ENCODE measurements at places on chromosomes 6 and 20. TPM values are rescaled to one million over a fixed set of nuclear protein-coding genes. Genes with fewer than 3 reads are reported as not detected.

DNA sequence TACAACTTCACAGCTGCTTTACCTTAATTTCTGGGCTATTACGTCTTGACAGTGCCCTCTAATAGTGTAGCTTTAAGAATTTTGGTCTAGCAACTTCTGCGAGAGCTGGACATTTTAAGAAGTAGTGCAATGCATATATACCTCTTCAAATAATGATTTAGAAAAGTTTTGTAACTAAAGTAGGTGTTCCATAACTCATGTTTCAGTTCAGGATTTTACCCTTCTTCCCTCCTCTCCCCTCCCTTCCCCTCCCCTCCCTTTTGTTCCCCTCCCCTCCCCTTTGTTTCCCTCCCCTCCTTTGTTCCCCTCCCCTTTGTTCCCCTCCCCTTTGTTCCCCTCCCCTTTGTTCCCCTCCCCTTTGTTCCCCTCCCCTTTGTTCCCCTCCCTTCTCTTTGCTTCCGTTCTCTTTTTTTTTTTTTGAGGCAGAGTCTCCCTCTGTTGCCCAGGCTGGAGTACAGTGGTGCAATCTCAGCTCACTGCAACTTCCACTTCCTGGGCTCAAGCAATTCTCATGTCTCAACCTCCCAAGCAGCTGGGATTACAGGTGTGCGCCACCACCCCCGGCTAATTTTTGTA lies 28.8 kb upstream of the TRAM2 start:
- no peaks in the 10 kb centered on the region for H3K36me3 ChIP-seq
- no peak overlapping the region for H3K4me3 ChIP-seq
- no peaks in the 10 kb centered on the region for H3K27me3 ChIP-seq
- DNase-seq: no peak
- H3K4me1 ChIP-seq: peaks cover 16% of the 10 kb centered on the region
- no peak overlapping the region for H3K27ac ChIP-seq

GRCh38 chr6:90356012-90356421 lies 59.4 kb upstream of the BACH2 start:
- no peak overlapping the region for H3K4me3 ChIP-seq
- H3K27me3 ChIP-seq: peaks cover 7% of the 10 kb centered on the region
- no peak overlapping the region for H3K27ac ChIP-seq
- H3K36me3 ChIP-seq: no peaks in the 10 kb centered on the region
- DNase-seq: no peak

DNA sequence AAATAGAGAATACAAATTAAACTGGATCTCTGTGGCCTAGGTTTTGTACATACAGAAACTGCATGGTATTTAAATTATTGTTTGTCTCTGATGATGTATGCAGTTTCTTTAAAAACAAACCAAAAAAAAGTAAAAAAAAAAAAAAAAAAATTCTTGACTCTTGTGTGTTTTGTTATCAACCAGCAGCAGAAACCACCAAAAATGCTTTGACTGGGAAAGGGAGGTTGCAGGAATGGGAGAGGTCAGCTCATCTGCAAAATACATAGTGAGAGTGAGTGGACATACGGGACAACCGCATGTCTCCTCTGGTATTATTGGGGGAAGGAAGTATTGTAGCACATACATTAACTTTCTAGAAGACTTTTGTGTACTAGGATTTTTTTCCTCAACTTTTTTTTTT lies 38.0 kb downstream of the TBC1D7 start:
- no peaks in the 10 kb centered on the region for H3K27me3 ChIP-seq
- no peaks in the 10 kb centered on the region for H3K4me1 ChIP-seq
- no peak overlapping the region for H3K27ac ChIP-seq
- peaks cover 19% of the 10 kb centered on the region for H3K36me3 ChIP-seq

DNA sequence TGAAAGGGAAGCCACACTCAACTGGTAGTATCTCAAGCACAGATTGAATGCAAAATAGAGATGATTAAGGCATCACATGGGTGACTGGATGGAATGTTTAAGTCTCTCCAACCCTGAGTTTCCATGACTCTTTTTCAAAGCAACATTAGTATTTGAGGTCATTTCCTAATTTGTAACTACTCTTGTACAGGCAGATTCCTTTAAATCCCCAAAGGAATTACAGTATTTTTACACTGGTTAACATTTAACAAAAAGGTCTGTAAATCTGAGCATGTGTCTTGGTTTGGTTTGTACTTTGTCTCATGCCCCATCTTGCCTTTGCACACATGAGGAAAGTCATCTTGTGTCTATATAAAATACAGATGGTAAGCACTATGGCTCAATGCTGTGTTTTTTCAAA lies 15.1 kb downstream of the RMND1 start:
- H3K36me3 ChIP-seq: peaks cover 7% of the 10 kb centered on the region
- DNase-seq: peak; percentile 48
- H3K27ac ChIP-seq: no peak overlapping the region
- H3K4me1 ChIP-seq: peaks cover 2% of the 10 kb centered on the region
- H3K27me3 ChIP-seq: no peaks in the 10 kb centered on the region
- no peak overlapping the region for H3K4me3 ChIP-seq

DNA sequence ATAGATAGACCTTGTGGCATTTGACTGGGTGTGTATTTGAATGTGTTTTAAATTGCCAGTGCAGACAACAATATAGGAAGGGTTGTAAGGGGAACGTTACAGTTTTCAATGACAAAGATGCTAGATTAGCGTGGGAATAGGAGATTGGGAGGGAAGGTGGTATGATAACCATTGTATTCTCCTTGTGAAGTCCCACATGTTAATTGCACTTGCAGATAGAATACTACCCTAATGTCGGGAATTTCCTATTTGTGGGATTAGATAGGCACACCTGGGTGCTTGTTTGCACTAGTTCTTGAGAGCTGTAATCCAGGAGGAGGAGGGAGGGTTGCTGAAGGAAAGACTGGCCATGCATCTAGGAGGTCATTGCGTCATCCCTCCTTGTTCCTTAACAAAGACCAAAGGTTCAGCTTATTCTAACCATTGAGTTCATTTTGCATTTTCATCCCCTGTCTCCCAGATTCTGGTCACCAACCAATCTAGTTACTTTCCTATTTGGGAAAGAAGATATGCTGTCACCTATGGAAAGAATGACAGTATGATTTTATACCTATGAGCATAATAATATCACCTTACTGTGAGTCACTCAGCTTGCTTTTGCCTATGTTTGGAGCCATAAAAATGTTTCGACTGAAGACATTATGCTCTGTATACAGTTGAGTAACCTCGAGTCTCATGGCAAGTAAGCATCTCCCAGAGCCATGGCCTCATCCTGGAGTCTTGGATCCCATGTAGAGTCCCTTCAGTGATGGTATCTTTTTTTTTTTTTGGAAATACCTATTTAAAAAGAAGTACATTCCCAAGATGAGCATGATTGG lies 201.5 kb downstream of the DTNBP1 start:
- no peak overlapping the region for H3K4me3 ChIP-seq
- H3K4me1 ChIP-seq: peaks cover 16% of the 10 kb centered on the region
- H3K27me3 ChIP-seq: no peaks in the 10 kb centered on the region
- peaks cover 3% of the 10 kb centered on the region for H3K36me3 ChIP-seq
- no peak for DNase-seq
- no peak overlapping the region for H3K27ac ChIP-seq

GRCh38 chr20:59178983-59179595 lies 15.5 kb downstream of the ZNF831 start:
- no peaks in the 10 kb centered on the region for H3K36me3 ChIP-seq
- H3K27ac ChIP-seq: no peak overlapping the region
- no peak for DNase-seq
- H3K4me3 ChIP-seq: no peak overlapping the region

GRCh38 chr6:142884214-142885035 lies 60.6 kb downstream of the HIVEP2 start:
- H3K4me1 ChIP-seq: peaks cover 9% of the 10 kb centered on the region
- H3K27me3 ChIP-seq: no peaks in the 10 kb centered on the region
- H3K36me3 ChIP-seq: no peaks in the 10 kb centered on the region
- H3K4me3 ChIP-seq: no peak overlapping the region
- peak overlapping the region; percentile 18 for H3K27ac ChIP-seq

GRCh38 chr6:32982702-32983492 lies 14.5 kb downstream of the BRD2 start:
- no peak for DNase-seq
- peaks cover 36% of the 10 kb centered on the region for H3K36me3 ChIP-seq
- no peak overlapping the region for H3K27ac ChIP-seq
- H3K4me3 ChIP-seq: no peak overlapping the region

GRCh38 chr6:141548966-141549365 lies 583.8 kb upstream of the GJE1 start:
- no peaks in the 10 kb centered on the region for H3K4me1 ChIP-seq
- no peak overlapping the region for H3K4me3 ChIP-seq
- H3K27me3 ChIP-seq: no peaks in the 10 kb centered on the region
- H3K27ac ChIP-seq: no peak overlapping the region
- no peak for DNase-seq

DNA sequence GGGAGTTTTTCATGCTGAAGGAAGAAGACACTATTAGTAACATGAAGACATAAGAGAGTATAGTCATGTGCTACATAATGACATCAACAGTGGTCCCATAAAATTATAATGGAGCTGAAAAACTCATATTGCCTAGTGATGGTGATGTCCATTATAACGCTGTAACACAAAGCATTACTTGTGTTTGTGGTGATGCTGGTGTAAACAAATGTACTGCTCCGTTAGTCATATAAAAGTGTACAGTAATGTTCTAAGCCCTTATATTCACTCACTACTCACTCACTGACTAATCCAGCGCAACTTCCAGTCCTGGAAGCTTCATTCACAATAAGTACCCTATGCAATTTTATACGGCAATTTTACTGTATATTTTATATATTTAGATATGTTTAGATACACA lies 26.8 kb upstream of the ASF1A start:
- H3K4me3 ChIP-seq: no peak overlapping the region
- peak; percentile 79 for DNase-seq
- no peaks in the 10 kb centered on the region for H3K4me1 ChIP-seq
- no peaks in the 10 kb centered on the region for H3K27me3 ChIP-seq
- H3K36me3 ChIP-seq: no peaks in the 10 kb centered on the region

DNA sequence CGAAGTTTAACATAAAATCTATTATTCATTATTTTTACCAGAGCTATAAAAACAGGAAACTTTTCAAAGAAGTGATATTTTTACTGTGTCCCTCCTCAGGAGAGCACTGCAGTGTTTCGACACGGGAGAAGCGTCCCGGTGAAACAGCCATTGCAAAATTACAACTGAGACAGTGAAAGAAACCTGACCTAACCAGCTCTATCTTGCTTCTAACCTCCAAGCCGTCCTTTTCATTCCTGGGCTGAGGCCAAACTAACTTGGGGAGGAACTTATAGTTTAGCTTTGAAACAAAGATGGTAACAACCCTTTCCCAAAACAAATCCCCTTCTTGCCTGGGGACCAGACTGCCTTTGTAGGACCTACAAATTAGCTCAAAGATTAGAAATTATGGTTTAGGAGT lies 79.2 kb downstream of the WDR27 start:
- H3K4me3 ChIP-seq: no peak overlapping the region
- DNase-seq: peak; percentile 23
- peaks cover 20% of the 10 kb centered on the region for H3K4me1 ChIP-seq
- no peaks in the 10 kb centered on the region for H3K27me3 ChIP-seq

DNA sequence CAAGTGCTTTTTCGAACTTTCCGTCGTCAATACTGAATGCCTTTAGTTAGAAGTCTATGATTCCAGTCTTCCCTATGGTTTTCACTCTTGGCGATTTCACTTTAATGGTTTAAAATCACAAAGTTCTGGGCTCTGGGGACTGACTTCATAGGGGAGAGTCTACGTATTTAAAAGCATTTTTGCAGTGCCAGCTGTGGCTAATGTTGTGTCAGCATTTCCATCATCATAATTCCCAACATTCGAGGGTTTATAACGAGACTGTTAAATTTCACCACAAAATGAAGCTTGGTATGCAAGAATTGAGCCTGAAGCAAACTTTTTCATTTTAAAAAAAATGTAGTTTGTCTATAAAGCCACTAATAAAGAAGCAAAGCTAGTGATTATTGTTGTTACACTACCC lies 242.7 kb downstream of the SOX4 start:
- no peaks in the 10 kb centered on the region for H3K36me3 ChIP-seq
- H3K27ac ChIP-seq: no peak overlapping the region
- DNase-seq: no peak
- peaks cover 5% of the 10 kb centered on the region for H3K4me1 ChIP-seq
- no peaks in the 10 kb centered on the region for H3K27me3 ChIP-seq
- H3K4me3 ChIP-seq: no peak overlapping the region

DNA sequence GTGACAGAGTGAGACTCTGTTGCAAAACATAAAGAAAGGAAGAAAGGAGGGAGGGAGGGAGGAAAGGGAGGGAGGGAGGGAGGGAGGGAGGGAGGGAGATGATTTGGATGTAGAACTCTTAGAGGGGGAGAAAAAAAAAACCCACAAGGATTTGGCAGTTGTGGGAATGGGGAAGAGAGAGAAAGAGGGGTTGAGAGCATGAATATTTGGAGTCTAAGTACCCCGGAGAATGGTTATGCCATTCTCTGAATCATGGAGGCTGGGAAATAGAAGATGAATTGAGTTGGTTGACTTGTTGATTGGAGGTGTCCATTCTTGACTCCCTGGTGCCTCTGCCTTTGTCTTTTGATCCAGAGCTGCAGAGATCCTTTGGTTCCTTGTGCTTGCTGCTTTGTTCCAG lies 35.7 kb downstream of the RALY start:
- H3K27me3 ChIP-seq: no peaks in the 10 kb centered on the region
- no peak overlapping the region for H3K27ac ChIP-seq
- peaks cover 22% of the 10 kb centered on the region for H3K36me3 ChIP-seq

DNA sequence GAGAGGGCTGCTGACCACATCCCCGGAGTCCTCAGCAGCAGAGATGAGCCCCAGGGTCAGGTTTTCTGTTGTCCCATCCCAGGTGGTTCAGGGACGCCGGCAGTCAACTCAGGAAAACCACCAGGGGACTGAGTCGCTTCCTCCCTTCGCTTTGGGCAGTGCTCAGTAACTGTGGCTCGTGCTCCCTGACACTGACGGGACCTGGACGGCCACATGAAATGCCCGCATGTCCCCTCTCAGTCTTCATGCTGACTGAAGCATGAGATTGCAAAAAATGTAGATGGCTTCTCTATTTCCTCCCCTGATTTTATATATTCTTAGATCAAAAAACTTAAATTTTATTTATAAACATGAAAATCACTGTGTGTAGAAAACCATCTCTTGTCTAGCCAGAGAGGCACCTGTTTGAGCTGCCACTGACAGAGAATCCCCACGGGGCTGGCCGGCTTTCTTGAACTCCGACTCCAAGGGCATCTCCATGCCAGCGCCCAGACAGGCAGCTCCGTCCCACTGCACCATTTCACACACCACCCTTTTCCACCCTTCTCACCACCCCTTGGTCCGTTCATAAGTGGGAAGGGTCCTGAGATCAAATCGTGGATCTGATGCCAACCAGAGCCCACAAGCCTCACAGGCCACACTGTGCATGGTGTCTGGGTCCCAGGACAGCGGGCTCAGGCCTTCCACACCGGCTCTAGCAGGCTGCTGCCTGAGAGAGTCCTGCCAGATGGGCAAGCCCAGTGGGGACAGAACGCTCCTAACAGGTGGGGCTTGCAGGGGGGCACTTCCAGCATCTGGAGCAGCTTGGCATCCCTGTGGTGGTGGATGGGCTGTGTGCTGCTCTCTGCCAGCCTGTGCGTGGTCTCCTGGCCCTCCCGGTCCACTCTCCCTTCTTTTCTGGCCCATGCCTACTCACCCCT lies 98.2 kb downstream of the SMOC2 start:
- no peak for DNase-seq
- H3K36me3 ChIP-seq: no peaks in the 10 kb centered on the region
- H3K4me1 ChIP-seq: no peaks in the 10 kb centered on the region
- no peak overlapping the region for H3K27ac ChIP-seq
- H3K4me3 ChIP-seq: no peak overlapping the region
- H3K27me3 ChIP-seq: no peaks in the 10 kb centered on the region

The RAB32 gene
- polyA plus RNA-seq: 55.7 TPM

The MSH5 gene
- 14.5 TPM for polyA plus RNA-seq

The ENPP3 gene
- polyA plus RNA-seq: 0.05 TPM

The CASS4 gene
- 29.6 TPM for polyA plus RNA-seq

The EDN3 gene
- not detected for polyA plus RNA-seq

The GDAP1L1 gene
- polyA plus RNA-seq: not detected

The ZSCAN31 gene
- polyA plus RNA-seq: 1.4 TPM

The SPEF1 gene
- 0.26 TPM for polyA plus RNA-seq

The RALGAPB gene
- 12.7 TPM for polyA plus RNA-seq

All from IMR-90 (cell line).